Activated naive CD4-positive, alpha-beta T cell treated with anti-CD3 and anti-CD28 coated beads, Interleukin-2, amount 50 U/mL, for 72 hours (primary cell): ENCODE measurements at places on chromosomes 2 and 18. TPM values are rescaled to one million over a fixed set of nuclear protein-coding genes. Genes with fewer than 3 reads are reported as not detected.

HOXD3 gene
- total RNA-seq = not detected

OSBPL6 gene
- total RNA-seq = 0.52 TPM

DLX2 gene
- not detected for total RNA-seq

MATN3 gene
- not detected for total RNA-seq

CCL20 gene
- 3.4 TPM for total RNA-seq

TGFBRAP1 gene
- total RNA-seq = 15.9 TPM

HRH4 gene
- total RNA-seq = not detected

SNORC gene
- total RNA-seq = 1.3 TPM

UGT1A3 gene
- not detected for total RNA-seq

DSG4 gene
- not detected for total RNA-seq

ATP8B1 gene
- not detected for total RNA-seq

MSH6 gene
- total RNA-seq = 126 TPM

MC4R gene
- total RNA-seq = not detected

SPIRE1 gene
- total RNA-seq = 2.3 TPM

CDC42EP3 gene
- total RNA-seq = 12.5 TPM

COA5 gene
- total RNA-seq = 25.0 TPM

RAB6C gene
- total RNA-seq = not detected

LRRC30 gene
- total RNA-seq = not detected

KLHL14 gene
- total RNA-seq = not detected

ALPI gene
- total RNA-seq = not detected

WNT6 gene
- total RNA-seq = not detected

MARCO gene
- total RNA-seq = not detected

HOXD12 gene
- not detected for total RNA-seq

STARD6 gene
- not detected for total RNA-seq

ALMS1 gene
- 21.5 TPM for total RNA-seq

KLHL41 gene
- total RNA-seq = not detected

TEKT4 gene
- not detected for total RNA-seq

AQP12B gene
- total RNA-seq = not detected

RIF1 gene
- 72.4 TPM for total RNA-seq

EGR4 gene
- not detected for total RNA-seq

APCDD1 gene
- not detected for total RNA-seq

CABYR gene
- total RNA-seq = 0.84 TPM

CXCR4 gene
- total RNA-seq = 196 TPM

GLI2 gene
- total RNA-seq = not detected

TRIM43 gene
- total RNA-seq = not detected

SERPINB10 gene
- not detected for total RNA-seq
